Epithelial cell of esophagus (primary cell): ENCODE measurements at places on chromosomes 2 and 18.

DNA sequence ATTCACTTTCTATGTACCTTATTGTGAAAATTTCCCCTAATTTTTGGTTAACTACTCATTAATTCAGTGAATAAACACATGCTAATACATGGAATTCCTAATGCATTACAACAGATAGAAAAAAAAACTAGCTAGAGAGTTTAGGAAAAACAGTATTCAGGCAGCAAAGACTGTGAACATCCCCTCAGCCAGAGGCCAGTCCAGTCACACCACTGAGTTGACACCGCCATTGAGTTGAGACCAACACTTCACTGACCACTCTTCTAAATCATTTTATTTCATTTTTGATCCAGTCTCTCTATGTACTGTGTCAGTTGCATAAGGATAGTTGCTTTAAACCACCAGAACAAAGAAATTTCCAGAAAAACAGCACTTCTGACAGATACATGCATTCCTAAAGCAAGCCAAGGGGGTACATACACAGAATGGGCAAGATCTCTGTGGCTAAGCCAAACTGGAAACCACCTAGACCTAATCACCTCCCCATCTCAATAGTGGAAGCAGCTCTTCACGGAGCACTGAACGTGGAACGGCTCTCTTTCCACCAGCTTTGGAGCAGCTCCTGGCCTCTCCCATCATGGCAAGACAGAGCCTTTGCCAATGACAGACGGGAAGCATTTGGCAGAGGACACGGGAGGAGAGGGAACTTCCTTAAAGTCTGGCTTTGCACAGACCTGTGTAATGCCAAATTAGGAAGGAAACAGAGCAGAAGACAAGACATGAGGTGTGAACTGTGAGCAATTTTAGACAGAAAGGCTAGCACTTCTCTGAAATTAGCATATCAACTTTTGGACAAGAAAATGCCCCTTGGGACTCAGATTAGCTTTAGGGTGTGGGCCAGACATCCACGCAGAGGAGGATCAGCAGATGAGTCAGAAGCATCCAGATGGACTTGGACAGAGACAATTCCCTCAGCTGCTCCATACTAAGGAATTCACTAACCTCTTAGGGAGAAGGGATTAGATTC is 36.4 kb downstream of the CACNB4 start:
- DNase-seq, result peak; percentile 42

GRCh38 chr2:108918941-108919341 is 70.1 kb downstream of the EDAR start:
- DNase-seq, result no peak

DNA sequence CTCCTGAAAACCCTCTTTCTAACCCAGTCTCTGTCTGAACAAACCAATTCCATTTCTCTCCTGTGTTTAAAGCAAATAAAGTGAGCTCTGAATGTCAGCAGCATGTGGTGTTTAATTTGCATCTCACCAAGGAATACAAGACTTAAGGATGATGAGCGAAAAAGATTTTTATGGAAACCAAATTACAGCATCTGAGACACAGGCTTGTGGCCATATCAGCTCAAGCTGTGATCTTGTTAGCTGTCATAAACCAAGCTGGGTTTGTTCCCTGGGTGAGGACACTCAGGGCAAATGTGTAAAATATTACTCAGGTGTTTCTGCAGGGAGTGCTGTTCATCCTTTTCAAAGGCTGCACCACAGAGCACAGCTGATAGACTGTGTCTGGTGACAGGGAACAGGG is 129.3 kb upstream of the REV1 start:
- no peak for DNase-seq

- DNase-seq, result no peak
Measured at GRCh38 chr2:22248851-22249250, 1125.1 kb downstream of the TDRD15 start.

DNA sequence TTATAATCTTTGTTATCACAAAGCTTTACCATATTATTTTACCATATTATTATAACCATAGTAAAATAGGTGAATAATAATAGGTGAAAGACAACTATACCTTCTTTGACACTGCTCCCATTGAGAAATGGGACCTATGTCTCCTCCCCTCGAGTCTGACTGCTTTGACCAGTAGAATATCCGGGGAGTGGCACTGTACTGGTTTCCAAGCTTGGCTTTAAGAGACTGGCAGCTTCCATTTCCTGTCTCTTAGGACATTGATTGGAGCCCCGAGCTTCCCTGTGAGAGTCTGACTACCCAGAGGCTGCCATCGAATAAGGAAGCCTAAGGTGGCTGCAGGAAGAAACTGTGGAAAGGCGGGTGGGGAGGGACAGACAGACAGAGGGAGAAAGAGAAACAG is 40.1 kb upstream of the PLEKHM3 start:
- DNase-seq, result no peak

DNA sequence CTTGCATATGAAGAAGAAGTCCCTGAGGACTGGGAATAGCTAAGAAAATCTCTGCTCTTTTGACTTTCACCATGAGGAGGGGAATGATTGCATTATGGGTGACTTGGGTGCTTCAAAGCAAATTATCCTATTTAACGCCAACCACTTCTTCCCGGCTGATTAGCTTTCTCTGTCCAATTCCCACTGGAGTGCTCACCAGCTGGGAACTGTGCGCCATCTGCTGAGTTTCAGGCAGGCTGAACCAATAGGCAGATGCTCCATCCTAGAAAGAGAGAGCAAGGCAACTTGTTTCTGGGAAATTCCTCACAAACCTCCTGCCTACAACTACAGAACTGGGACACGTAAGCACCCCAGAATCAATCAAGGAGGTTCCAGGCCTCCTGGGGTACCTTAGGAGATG is 49.4 kb downstream of the POLE4 start:
- no peak for DNase-seq

GRCh38 chr2:75564713-75565359 is 4.1 kb upstream of the EVA1A start:
- no peak for DNase-seq

GRCh38 chr2:206670531-206671319 is 28.4 kb downstream of the FAM237A start:
- DNase-seq, result peak; percentile 54

DNA sequence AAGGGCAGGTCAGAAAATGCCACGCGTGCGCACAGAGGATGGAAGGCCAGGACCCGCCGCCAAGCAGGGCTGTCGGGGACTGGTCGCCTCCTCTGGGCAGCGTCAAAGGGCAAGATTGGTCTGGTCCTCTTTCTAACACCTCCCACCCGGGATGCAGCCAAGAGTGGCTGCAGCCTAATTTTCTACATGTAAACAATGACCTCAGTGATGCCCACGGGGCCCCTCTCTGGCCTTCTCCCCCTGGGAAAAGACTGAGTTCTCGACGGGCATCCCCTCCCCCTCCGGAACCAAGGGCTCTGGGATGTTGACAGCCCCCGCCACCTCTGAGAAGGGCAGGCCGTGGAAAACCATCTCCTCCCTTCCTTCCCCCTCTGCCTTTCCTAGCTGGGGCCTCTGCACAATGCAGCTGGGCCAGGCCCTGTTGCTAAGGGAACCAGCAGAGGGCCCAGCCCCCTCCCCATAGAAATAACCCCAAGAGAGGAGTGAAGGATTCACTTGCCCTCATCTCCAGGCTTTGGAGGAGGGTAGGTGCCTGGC is 80.0 kb upstream of the ZNF532 start:
- peak; percentile 10 for DNase-seq

DNA sequence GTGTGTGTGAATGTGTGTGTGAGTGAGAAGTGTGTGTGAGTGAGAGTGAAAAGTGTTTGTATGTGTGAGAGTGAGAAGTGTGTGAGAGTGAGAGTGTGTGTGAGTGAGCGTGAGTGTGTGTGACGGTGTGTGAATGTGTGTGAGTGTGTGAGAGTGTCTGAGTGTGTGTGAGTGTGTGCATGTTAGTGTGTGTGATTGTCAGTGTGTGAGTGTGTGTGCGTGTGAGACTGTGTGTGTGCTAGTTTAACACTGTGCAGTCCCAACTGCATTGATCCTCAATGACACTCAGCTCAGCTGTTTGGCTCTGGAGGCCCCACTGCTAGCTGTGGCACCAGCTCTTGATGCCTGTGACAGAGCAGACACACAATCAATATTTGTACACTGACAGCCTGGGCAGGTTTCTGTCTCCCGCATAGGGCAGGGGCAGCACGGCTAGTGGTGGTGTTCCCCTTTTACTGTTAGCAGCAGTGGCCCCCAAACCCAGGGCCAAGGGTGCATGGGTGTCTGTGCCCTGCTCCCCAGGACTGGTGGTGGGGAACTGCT is 135.0 kb downstream of the INHBB start:
- DNase-seq, result no peak

DNA sequence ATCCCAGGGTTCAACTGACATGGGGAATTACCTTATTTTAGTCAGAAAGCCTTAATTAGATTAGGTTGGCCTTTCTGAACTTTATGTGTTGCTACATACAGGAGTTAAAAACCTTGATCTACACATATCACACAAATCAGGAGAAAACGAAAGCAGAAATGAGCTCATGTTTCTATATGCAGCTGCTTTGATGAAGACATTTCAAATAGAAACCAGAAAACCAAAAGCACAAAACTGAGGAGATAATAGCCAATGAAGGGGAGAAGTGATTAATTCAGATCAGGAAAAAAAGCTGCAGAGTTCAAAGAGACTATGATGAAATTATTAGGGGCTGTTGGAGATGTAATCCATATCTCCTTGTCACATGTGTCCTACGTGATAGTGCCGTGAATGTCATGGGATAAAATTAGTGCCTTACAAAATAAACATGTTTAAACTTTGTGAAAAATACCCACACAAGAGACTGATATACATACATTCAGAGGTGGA is 255.0 kb downstream of the CAMKMT start:
- DNase-seq, result no peak

DNA sequence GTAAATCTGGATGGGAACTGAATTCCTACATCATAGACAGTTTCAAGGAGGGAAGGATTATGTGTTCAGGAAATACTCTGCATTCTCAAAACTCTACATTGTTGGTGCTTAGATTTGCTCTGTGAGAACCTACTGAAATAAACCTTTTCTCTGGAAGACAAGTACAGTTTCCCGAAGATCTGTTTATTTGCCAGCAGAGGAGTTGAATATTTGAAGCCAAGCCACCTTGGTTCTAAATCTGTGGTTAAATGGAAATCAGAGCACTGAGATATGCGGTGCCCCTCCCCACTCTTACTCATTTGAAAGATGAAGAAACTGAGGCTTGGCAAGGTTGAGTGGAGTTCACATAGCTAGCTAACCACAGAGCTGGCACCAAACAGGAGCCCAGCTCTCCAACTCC is 146.3 kb upstream of the CTAGE1 start:
- DNase-seq, result no peak

DNA sequence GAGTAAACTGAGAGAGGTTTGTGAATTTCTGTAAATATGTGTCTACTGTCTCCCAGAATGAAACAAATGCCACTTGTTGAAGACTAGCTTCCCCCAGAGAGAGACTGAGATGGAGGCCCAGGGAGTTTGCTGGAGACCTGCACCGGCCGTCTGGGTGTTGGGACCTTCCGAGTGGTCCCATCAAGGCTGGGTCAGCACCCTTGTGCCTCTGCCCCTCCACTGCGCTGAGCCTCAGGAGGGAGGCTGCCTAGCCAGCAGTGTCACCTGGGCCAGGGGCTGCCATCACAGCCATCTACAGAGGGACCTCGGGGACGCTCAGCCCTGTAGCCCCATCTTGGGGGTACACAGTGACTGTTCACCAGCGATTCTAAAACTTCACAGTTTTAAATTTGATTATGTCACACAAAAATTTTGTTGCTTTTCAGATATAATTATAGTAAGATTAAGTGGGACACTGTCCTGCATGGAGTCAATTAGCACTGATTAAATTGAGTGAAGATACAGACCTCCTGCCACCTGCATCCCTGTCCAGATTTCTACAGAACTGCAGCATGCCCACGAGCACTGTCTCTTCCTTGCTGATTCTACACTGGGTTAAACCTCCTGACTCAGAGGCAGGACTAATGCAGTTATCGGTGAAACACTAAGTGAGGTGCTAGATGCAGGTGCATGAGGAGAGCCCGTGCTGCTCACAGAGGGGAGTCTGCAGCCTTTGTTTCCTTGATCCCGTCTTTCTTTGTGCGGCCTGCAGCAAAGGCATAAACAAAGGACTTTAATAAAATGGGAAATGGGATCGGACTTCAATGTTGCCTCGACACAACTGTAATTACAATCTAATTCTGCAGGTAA is 50.5 kb downstream of the TMEM18 start:
- no peak for DNase-seq

- DNase-seq, result no peak
Measured at GRCh38 chr18:63161032-63161760, 158.4 kb downstream of the BCL2 start.

- DNase-seq, result no peak
Measured at GRCh38 chr2:205139822-205140463, 542.4 kb upstream of the NRP2 start.

GRCh38 chr2:37168217-37168981 is 11.6 kb upstream of the EIF2AK2 start:
- peak; percentile 56 for DNase-seq

- peak; percentile 59 for DNase-seq
Measured at GRCh38 chr18:30177056-30177455, 865.5 kb downstream of the DSC3 start.

DNA sequence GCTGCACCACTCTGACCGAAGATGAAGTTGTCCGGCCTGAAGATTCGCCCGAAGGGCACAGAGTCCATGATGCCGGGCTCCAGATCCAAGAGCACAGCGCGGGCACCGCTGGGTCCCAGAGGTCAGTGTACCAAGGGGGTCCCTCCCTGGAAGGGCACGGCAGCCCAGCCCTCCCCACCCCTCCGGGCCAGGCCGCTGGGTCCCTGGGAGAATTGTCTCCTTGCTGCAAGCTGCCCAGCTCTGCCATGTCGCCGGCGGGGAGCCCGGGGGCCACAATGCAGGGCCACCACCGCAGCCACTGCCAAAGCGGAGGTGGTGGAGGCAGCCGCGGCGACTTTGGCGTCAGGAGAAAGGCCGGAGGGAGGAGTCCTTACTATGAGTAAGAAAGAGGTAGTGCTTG is 189.5 kb upstream of the CYRIA start:
- DNase-seq, result no peak

GRCh38 chr18:12606592-12607315 is 51.2 kb downstream of the SPIRE1 start:
- DNase-seq, result peak; percentile 83

DNA sequence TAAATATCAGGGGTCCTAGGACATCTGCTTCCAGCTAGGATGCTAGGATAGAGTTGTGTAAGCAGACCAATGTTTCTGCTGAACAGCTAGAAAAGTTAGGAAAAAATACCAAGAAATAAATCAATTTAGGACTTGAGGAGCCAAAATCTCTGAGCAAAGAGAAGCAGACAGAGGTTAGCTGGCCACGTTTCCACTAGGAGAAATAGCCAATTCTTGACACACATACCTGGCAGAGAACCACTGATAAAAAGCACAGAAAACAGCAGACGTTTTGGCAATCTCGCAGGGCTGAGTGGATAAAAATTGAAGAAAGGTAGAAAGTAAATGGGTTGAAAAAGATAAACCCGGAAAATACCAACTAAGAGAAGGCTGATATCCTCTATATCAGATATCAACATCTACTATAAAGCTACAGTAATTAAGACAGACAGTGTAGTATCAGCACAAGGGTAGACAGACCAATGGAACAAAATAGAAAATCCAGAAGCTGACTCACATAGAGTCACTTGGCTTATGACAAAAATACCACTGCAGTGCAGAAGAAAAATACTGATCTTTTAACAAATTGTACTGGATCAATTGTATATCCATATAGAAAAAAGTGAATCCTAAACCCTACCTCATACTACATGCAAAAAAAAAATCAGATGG is 306.1 kb upstream of the KLHL29 start:
- DNase-seq, result no peak
